ENCODE measurements at places on chromosomes 6 and 20. TPM values are rescaled to one million over a fixed set of nuclear protein-coding genes. Genes with fewer than 3 reads are reported as not detected.

The TMEM170B gene
- 0.03 TPM for total RNA-seq

The SDCBP2 gene
- total RNA-seq = 5.3 TPM

The SIRPD gene
- total RNA-seq = not detected

The KIF25 gene
- not detected for total RNA-seq

The FLRT3 gene
- total RNA-seq = 61.2 TPM

The DEFB124 gene
- not detected for total RNA-seq

The HSPA1L gene
- total RNA-seq = 0.46 TPM

The PPP1R18 gene
- 119 TPM for total RNA-seq

The CLIC5 gene
- total RNA-seq = not detected

The PDE10A gene
- total RNA-seq = not detected

The CRISP2 gene
- total RNA-seq = not detected

The DNMT3B gene
- total RNA-seq = 2.6 TPM

The TP53TG5 gene
- not detected for total RNA-seq

The PACRG gene
- not detected for total RNA-seq

The BCAS1 gene
- not detected for total RNA-seq

The TBC1D32 gene
- total RNA-seq = 5.7 TPM
